Fibroblast of skin of left biceps (primary cell): ENCODE measurements at places on chromosomes 3 and 15.

- DNase-seq, result no peak
Observed at GRCh38 chr3:54865316-54865715, 62.5 kb downstream of the LRTM1 start.

GRCh38 chr3:39052583-39052982, 767 bp downstream of the WDR48 start:
- no peak for DNase-seq

- no peak for DNase-seq
Observed at GRCh38 chr3:197454014-197454413, 101.8 kb downstream of the BDH1 start.

DNA sequence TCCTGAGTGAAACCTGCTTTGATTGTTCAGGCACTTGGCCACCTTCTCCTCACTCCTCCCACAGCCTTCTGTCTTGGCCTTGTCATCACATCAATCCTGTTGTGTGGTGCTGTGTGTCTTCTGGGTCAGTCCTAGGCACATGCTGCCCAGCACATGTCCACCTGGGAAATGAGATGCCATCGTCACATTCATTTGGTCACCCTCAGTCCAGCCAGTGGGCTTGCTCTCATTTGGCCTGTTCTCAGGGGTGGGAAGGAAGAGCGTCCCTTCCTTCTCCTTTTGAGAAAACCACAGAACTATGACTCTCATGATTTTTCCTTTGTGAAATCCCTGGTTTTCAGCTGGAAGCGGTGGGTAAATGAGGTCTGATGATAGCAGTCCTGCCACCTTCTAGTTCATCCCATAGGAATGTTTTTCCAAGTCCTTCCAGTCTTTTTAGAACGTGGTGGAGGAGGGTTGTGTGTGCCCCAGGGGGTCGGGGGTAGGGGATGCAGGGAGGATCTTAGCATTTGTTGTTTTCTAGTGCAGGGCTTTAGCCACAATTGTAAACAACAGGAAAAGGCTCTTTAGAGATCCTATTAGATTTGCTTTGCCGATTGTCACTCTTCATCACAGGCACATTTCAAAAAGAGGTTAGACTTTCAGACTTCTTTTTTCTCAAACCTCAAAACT, 8.4 kb upstream of the PLA1A start:
- no peak for DNase-seq

DNA sequence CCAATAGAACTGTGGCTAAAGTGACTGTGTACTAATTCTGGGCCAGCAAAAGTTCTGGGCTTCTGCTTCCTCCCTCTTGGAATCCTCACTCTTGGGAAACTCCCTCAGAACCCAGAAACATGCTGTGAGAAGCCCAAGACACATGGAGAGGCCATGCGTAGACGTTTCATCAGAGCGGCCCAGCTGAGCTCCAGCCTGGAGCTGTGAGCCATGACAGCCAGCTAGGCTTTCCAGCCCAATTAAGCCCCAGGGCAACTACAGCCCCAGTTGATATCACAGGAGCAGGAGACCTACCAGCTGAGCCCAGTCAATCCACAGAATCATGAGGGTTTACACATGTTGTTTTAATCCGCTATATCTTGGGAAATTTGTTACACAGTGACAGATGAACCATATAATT, 43.6 kb upstream of the CNOT10 start:
- no peak for DNase-seq

- DNase-seq, result no peak
Observed at GRCh38 chr3:42819351-42819965, 10.2 kb downstream of the ACKR2 start.

DNA sequence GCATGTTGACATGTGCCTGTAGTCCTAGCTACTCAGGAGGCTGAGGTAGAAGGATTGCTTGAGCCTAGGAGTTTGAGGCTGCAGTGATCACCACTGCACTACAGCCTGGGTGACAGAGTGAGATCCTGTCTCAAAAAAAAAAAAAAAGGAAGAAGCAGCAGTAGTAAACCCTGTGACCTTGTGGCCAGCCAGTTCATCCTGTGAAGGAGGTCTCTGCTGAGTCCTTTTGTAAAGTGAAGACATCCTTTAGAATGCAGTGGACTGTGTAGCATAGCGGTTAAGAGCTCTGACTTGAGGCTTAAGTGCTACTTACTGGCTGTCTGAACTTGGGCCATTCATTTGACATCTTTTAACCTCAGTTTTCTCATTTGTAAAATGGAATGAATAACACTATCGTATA, 8.3 kb downstream of the EXOSC7 start:
- no peak for DNase-seq

DNA sequence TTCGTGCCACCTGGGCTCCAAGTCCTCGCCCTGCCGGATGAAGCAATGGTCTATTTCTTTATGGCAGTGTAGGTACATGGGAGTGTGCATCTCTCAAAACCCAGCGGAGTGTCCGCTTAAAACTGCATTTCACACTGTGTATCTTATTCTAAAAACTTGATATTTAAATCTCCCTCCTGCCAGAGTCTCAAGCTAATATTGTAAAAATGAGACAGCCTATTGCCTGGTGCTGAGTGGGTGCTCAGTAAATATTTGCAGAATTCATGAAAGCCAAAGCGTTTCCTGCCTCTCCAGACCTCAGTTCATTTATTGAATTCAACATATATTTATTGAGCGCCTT, 330 bp upstream of the TBC1D2B start:
- DNase-seq, result no peak

DNA sequence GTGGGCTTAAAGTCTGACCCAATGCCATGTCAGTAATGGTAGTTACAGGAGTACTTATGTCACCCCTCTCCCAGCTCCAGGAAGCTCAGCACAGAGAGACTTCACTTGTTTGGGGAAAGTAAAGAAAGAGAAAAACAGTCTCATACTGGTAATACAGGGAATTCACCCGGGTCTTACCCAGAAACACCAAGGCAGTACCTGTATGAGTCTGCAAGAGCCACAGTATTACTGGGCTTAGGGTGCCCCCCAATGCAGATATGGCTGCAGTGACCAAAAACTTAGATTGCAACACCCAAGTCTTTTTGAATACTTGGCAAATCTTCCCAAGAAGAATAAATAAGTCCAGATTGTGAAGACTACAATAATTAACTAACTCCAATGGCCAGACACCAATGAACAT, 622.1 kb downstream of the IGSF11 start:
- no peak for DNase-seq

- no peak for DNase-seq
Observed at GRCh38 chr3:190281308-190282051, 40.8 kb downstream of the CLDN1 start.

DNA sequence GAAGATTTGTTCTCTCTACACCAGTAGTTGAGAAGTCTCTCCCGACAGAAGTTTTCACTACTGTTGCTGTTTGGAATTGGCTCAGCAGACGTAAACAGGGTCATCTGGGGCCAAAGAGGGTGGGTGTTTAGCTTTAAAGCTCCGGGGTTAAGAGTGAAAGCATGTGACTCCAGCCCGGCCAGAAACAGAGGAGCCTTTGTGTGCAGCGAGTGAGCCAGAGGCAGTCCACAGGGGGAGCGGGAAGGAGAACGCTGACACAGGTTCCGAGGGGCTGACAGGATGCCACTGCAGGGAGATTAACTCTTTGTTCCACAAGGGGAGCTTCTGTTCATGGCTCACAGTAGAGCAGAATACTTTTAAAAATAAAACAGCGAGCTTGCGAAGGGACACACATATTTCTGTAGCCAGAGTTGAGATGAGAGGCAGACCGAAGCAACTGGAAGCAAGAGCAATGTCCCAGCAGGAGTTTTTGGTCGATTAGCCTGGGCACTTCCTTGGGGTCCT, 26.9 kb downstream of the BMF start:
- no peak for DNase-seq

DNA sequence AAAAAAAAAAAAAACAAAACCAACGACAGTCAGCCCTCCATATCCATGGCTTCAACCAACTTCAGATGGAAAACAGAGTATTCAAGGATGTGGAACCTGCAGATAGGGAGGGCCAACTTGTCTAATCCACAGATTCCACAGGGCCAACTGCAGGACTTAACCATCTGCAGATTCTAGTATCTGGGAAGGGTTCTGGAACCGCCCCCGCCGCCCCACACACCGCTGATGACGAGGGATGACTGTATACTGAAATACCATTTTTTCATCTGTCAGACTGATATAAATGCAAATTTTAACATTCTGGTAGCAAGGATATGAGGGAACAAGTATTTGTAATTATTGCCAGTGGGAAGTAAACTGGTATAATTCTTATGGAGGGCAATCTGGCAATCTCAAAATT, 29.5 kb downstream of the ADPGK start:
- DNase-seq, result no peak
